ENCODE measurements at places on chromosomes 5 and 9.

GRCh38 chr9:109467936-109468335, 30.2 kb downstream of the PTPN3 start:
- H3K4me1 ChIP-seq: peaks cover 14% of the 10 kb centered on the region
- H3K4me3 ChIP-seq: no peak overlapping the region
- H3K27me3 ChIP-seq: peaks cover 4% of the 10 kb centered on the region

DNA sequence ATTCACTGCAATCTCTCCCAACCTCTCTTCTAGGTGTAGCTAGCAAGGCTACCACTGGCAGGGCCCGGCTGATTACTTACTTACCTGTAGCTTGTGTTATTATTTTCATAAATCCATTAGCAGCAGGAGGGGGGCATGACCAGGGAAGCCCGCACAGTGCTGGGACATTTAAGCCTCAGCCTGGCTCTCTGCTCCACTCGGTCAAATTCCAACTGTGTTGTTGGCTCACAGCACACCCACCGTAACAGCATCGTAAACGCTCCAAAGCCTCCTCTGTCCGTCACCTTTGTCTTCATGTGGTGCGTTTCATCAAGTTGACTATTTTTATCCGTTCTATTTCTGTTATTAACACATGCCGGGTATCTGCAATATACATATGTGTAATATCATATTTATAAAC, 264.7 kb downstream of the NSG2 start:
- H3K36me3 ChIP-seq: no peaks in the 10 kb centered on the region
- H3K27ac ChIP-seq: no peak overlapping the region
- no peak overlapping the region for H3K4me3 ChIP-seq
- DNase-seq: no peak
- H3K27me3 ChIP-seq: peaks cover 21% of the 10 kb centered on the region
- H3K4me1 ChIP-seq: no peaks in the 10 kb centered on the region

- H3K4me1 ChIP-seq: peaks cover 31% of the 10 kb centered on the region
- no peak overlapping the region for H3K4me3 ChIP-seq
- H3K36me3 ChIP-seq: no peaks in the 10 kb centered on the region
- DNase-seq: no peak
Observed at GRCh38 chr9:19186232-19186631, 44.3 kb upstream of the DENND4C start.

GRCh38 chr9:112384690-112385089, 4.8 kb downstream of the HSDL2 start:
- no peaks in the 10 kb centered on the region for H3K27me3 ChIP-seq
- no peak overlapping the region for H3K27ac ChIP-seq
- H3K36me3 ChIP-seq: no peaks in the 10 kb centered on the region
- peaks cover 25% of the 10 kb centered on the region for H3K4me1 ChIP-seq
- no peak for DNase-seq

- no peaks in the 10 kb centered on the region for H3K36me3 ChIP-seq
- H3K4me3 ChIP-seq: no peak overlapping the region
- no peaks in the 10 kb centered on the region for H3K27me3 ChIP-seq
Observed at GRCh38 chr5:16865151-16865550, 70.9 kb downstream of the MYO10 start.

DNA sequence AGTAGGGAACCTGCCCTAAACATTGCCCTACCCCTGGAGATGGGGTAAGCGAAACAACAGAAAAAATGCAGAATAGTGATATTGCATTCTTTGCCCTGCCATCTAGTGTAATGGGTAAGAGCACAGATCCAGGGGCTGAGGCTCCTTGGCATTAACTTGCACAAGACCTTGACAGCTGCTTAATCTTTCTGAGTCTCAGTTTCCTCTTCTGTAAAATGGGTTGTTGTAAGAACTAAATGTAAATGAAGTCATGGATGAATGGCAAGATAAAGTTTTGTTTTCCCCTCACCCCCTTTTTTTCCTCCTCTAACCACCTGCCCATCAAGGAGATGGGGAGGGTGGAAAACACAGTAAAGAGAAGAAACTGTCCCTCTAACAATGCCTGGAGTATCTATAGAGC, 47.7 kb upstream of the ZNF366 start:
- peaks cover 45% of the 10 kb centered on the region for H3K27me3 ChIP-seq
- no peak for DNase-seq
- H3K4me1 ChIP-seq: peaks cover 12% of the 10 kb centered on the region
- H3K27ac ChIP-seq: no peak overlapping the region
- H3K36me3 ChIP-seq: no peaks in the 10 kb centered on the region

All from activated CD8-positive, alpha-beta T cell treated with anti-CD3 and anti-CD28 coated beads for 36 hours (primary cell).